ENCODE measurements at places on chromosomes 4 and X.

DNA sequence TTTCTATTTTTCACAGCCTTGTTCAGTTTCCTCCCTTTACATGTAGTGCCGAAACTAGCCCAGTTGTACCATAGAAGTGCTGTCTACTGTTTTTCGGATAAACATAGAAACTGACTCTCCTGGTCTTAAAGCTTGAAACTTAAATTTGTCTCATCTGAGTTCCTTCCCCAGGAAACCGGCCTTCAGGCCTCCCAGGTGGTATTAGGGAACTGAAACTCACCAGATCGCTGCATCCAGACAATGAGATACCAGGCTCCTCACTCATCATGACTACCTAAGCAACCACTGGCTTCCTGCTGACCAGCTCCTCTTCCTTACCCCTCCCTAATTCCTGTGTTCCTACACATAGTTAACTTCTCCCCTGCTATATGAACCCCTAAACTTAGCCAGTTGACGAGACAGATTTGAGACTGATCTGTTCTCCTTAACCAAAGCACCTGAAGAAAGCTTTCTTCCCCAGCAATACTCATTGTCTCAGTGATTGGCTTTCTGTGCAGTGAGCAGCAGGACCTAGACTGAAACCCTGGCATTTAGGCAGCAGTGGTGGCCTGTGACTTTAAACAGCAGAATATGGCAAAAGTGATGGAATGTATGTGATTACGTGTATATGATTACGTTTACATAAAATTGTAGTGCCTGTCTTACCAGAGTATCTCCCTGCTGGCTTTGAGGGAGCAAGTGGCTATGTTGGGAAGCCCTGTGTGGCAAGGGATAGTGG is 959.1 kb upstream of the LCORL start:
- no peak for DNase-seq

DNA sequence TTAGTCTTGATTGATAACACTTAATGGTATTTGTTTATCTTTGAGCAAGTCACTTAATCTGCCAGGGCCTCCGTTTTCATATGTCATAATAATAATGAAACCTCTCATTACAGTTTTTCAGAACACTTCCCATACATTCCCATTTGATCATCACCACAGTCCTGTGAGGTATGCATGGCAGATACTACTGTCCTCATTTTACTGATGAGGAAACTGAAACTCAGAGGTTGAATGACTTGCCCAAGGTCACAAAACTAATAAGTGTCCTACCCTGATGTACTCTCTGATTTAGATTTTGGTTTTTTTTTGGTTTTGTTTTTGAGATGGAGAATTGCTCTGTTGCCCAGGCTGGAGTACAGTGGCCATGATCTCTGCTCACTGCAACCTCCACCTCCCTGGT is 25.7 kb downstream of the ZFX start:
- DNase-seq = no peak

- no peak for DNase-seq
These were observed 210.1 kb upstream of the MAB21L2 start for GRCh38 chr4:150371869-150372268.

- no peak for DNase-seq
These were observed 13.7 kb downstream of the IRF2 start for GRCh38 chr4:184460499-184461285.

DNA sequence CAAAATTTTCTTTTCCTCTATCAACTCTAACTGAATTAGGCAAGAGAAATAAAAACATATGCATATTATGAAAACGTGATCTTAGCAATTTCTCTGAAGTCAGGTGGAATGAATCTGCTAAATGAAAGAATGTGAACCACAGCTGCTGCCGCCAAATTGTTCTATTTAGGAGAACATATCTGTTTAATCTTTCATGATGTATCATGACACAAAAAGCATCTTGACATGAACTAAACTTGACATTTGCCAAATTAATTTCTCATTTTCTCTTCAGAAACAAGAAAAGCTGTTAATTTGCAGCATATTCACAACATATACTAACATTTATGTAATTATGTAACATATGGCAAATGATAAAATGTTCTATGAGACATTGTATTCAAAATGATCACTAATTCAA is 1237.9 kb downstream of the TECRL start:
- no peak for DNase-seq

GRCh38 chr4:155629956-155630355 is 36.7 kb upstream of the GUCY1A1 start:
- DNase-seq = no peak

DNA sequence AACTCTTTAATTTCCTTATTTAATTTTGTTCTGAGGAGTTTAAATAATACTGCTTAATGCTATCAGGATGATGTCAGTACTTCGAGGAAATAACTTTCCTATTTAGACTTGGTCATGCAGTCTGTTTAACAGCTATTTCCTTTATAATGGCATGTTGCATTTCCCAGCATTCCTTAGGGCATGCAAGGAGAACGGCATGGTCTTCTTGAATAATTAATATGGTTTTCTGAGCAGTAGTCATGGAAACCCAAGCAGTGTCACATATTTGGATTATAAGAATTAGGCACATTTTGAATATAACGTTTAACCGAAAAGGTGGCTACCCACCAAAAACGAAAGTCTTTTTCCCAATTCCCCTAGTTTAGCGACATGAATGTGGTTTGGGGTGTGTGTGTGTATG is 76.0 kb downstream of the AFF2 start:
- DNase-seq = no peak

DNA sequence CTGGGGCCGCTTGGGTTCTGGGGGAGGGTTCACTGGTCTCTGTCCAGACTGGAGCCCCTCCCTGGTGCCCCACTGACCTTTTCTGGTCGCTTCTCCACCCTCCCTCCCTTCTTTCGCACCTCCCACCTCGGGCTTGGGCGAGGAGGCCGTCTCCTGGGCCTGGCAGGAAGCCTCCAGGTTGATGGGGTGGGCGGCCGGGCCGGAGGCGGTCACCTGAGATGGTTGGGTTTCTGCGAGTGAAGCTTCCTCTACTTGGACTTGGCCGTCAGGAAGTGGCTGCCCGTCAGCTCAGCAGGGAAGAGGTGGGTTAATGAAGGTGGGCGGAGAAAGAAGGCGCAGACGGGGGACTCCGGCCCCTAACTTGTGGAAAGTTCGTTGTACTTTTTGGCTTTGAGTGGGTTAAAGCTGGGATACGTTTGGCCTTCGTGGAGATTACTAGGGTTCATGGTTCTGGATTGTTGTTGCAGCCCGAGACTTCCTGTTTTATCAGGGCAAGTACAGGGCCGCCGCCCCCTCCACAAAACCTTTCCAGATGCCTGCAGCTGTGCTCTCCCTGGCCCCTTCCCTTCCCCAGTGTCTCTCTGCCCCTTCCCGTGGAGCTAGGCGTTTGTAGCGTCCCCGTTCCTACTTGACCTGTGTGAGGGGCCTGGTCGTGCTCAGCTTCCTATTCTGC is 1.2 kb downstream of the AKAP17A start:
- no peak for DNase-seq

DNA sequence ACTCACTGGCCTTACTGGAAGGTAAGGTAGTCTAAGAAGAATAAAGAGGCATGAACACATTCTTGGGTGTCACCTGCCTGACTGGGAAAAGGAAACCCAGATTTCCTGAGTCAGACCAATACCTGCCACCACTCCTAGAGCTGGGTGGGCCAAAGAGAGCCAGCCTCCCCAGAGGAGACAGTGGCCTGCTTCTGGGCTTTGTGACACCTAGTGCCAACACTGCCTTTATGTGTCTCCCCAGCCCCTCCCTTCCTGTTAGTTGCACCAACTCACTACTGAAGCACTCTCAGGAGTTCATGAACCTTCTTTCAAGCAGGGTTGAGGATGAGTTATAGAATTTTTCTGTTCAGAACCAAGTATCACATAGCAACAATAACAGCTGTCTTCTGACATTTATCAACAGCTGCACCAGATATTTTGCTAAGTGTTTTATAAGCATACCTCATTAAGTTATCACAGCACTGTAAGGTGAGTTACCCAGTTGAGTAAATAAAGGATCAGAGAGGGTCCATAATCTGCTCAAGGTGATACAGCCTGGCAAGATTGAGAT is 77.6 kb upstream of the ETNPPL start:
- no peak for DNase-seq

DNA sequence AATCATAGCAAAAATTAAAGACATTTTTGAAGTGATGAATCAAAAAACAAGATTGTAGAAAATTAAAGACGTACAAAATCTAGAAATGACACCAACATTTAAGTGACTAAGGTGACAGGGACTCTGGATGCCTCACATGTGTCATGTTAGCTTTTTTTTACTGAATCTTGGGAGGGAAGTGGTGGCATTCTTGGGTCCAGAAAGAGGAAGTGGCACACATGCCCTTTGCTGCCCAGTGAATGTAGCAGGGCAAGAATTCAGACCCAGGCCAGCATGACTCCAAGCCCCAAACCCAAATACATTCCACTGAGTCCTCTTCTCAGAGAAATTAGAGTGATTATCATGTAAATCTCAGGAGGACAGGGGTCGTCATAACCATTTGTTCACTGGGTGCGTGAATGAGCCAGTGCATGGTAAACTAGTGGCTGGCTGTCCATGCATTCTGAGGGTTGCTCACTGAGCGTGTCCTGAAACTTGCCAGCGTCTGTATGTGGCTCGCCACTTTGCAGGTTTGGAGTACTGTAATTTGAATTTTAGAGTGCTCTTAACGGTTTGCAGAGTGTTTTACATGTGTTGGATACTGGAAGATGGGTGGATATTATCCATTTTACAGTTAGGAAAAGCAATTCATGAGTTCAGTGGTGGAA is 55.4 kb upstream of the TBC1D14 start:
- no peak for DNase-seq

- DNase-seq = no peak
These were observed 117.8 kb upstream of the NKX1-1 start for GRCh38 chr4:1523907-1524636.

DNA sequence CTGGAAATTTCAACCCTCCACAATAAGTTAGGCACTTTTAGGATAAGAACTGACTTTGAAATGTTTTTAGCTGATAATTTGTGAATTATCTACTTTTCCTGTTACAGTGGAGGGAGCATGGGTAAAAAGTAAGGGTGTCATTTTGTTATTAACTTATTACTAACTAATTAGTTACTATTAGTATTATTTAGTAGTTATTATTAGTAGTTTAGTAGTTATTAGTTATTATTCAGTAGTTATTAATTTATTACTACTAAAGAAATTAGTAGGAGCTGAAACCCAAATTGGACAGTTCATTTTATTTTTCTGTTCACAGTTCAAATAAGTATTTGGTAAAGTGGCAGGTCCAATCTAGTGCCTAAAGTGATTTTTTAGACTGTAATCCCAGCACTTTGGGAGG is 5.4 kb downstream of the ADH1A start:
- DNase-seq = no peak

DNA sequence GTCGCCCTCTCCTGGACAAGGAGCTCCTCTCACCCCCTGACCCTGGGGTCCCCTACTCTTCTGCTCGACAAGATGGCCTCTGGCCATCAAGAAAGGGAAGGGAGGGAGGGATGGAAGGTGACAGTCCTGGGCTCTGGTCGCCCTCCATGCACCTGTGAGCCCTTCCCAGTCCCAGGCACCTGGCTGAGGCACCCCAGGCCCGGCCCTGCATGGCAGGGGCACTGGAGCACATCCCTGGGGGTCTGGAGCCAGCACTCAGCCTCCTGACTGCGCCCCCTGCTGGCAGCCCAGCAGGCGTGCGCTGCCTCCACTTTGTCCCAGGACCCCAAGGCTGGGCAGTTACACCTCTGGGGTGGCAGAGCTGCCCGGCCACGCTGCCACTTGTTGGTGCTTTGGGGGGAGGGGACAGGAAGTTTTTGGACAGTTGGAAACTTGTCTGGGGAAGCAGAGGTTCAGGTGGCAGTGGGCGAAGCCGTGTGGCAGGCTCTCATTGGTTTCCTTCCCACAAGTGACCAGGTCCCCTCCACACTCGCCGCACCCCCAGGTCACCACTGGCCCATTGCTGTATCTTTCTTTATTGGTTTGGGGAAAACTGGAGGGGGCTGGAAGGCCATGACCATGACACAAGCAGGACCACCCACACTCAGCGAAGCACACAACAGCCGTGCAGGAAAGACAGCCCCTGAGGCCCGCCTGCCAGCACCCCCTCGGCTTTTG is 4.3 kb downstream of the PNCK start:
- DNase-seq = no peak

GRCh38 chrX:110242371-110242770 is 75.5 kb downstream of the AMMECR1 start:
- DNase-seq = no peak

DNA sequence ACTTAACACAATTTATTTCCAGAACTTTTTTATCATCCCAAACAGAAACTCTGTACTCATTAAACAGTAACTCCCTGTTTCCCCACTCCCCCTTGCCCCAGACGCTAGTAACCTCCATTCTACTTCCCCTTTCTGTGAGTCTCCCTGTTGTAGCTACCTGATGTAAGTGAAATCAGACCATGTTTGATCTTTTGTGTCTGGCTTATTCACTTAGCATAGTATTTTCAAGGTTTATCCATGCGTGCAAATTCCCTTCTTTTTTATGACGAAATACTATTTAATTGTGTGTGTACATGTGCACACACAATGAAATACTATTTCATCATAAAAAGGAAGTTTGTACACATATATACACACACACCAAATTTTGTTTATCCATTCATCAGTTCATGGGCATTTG is 5.2 kb downstream of the PKD2 start:
- DNase-seq = no peak

DNA sequence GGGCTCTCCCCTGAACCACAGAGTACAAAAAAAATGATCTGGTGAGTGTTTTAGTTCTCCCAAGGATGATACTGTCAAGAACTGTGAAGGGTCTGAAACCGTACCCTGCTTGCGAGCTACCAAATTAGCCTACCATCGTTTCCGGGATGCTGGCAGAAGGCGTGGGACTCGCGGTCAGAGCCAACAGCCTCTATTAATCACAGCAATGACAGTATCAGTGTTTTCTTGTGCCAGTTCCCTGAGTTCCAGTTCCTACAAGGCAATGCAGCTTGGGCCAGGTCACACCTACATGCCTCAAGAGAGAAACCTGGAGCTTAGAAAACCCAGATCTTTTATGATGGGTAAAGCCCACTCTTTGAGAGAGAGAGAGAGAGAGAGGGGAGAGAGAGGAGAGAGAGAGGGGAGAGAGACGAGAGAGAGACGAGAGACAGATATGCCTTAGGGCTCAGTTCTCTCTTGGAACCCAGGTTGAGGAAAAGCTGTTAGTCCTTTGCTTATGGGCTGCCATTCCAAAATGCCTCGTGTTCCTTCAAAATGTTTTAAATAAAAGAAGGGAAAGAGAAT is 327.8 kb downstream of the ARHGAP10 start:
- no peak for DNase-seq

DNA sequence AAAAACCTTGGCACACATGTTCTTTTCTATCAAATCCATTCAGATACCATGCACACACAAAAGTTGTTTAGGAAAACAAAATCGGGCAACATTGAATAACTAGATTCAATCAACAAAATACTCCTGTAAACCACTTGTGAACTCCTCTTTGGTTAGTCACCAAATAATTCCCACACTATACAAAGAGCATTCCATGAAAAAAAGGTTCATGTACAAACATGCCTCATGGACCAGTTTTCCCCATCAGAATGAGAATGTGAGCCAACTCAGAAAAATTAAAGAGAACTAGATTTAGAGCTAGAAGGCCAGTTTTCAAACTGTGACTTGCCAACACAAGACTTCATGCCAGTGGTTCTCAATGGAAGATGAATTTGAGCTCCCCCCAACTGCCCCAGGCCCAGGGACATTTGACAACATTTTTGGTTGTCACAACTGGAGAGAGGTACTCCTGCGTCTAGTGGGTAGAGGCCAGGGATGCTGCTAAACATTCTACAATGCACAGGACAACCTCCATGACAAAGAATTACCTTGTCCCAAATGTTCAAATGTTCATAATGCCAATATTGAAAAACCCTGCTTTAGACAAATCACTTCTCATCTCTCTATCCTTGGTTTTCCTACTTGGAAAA is 55.4 kb downstream of the GPC3 start:
- no peak for DNase-seq
